ENCODE measurements at places on chromosomes 2 and 18. TPM values are rescaled to one million over a fixed set of nuclear protein-coding genes. Genes with fewer than 3 reads are reported as not detected.

- no peak for DNase-seq
These were observed 687.1 kb downstream of the DPP10 start for GRCh38 chr2:115129536-115129935.

GRCh38 chr18:62710417-62710816 is 4.9 kb upstream of the PHLPP1 start:
- no peak for DNase-seq

The CD28 gene
- polyA plus RNA-seq: 1.5 TPM

The SLC4A5 gene
- polyA plus RNA-seq: 1.5 TPM

The SPIRE1 gene
- 6.7 TPM for polyA plus RNA-seq

DNA sequence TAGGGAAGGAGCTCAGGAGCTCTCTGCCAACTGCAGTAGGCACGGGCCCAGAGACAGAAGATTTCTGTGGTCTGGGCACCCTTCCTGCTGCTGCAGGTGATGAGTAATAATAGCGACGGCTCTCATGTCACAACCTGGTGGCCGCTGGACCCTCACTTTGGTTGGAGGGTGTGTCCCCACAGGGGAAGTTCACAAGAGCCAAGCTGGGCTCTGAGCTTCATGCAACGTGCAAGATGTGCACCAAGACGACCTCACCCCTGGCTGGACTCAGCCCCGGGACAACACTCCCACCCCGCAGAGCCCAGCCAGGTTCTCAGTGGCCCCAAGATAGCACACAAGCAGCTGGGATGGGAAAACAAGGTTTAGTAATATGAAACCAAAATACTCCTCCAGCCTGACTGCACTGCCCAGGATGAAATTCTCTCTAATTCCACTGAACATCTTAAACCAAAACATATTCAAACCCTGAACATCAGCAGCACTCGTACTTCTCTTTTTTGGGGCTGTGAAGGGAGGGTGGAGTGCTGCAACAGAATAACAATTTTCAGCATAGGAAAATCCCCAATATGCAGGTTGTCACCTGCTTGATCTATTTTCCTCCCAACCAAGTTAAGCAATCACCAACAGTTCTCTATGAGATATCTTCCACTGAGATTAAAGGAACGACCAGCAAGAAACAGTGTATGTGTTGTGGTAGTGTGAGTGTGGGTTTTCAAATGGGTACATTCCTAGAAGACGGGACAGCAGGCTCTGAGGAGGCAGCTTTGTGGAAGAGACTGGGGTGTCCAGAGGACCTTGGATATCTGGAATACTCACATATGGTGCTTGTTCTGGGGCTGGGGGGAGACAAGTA is 26.5 kb downstream of the BCL2 start:
- DNase-seq: no peak

The CCDC148 gene
- polyA plus RNA-seq: 0.61 TPM

The ADCYAP1 gene
- 4.4 TPM for polyA plus RNA-seq

The PSME4 gene
- polyA plus RNA-seq: 26.6 TPM

GRCh38 chr2:234164493-234165413 is 114.3 kb downstream of the SPP2 start:
- no peak for DNase-seq

DNA sequence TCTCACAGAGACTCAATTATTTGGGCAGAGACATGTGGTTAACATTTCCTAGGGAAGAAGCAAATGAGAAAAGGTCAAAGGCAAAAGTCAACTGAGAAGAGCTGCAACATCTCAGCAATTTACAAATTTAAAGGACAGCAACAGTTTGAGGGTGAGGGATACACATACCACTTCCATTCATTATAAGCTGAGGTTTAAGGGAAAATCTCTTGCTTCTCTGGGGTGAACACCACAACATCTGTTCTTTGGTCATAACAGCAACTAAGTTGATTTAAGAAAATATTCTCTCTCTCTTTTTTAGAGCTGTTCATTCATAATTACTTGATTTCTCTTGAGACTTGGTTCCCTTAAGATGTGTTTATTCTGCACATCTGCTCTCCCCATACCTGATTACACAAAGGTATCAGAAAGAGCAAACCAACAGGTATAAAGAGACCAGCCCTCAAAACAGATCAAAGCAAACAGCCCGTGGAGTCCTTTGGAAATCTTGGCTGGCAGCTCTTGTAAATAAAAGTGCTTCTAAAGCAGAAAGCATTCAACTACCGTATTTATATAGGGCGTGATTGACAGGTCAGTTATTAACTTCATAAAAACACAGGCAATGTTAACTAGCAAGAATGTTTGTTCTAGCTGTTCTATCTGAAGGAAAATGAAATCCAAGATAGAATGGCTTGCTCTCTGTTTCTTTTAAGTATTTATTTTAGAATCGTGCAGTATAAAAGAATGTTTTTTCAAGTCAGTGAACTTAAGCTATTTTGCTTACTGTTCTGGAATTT is 132.8 kb downstream of the THADA start:
- peak; percentile 49 for DNase-seq

GRCh38 chr18:49968644-49969309 is 155.4 kb upstream of the ACAA2 start:
- DNase-seq: peak; percentile 7

DNA sequence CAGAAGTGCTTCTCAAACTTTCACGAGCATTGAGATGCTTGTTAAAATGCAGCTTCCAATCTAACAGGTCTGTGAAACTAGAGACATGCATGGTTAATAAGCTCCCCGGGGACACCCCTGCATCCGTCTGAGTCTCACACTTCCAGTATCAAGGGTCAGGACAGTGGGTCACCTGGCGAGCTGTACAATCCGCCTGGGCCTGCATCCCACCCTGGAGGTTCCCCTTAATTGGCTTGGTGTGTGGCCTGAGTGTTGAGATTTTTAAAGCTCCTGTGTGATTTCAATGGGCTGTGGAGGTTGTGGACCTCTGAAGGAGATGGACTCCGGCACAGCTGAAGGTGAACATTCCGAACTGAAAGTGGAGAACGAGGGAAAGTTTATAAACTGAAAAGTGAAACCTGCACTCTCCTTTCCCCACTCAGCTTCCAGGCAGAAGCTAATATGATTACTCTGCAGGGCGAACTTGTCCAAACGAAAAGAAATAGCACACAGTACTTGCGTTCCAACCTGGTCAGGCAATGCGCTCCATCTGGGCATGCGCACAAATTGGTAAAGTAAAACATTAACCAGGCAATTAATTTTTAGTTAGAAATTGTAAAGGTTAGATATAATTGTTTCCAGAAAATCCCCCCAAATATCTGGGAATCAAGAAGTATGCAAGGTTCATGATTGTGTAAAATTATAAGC is 191.7 kb upstream of the ALKAL2 start:
- peak; percentile 12 for DNase-seq

DNA sequence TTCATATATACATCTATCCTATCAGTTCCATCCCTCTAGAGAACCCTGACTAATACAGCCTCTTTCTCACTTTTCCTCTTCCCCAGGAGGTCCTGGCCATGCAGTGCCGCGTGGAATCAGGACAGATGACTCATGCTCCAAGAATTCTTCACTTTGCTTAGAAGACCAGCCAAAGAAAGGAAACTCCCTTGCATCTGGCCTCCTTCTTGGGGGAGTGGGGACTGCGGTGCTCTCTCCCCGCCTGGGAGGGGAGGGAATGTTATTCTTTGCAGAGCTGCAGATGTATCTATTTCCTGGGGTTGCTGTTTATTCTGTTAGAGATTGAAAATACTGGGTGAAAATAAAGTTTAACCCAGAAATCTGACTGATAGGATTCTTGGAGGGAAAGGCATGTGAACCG is 111.5 kb upstream of the SH3BP4 start:
- peak; percentile 65 for DNase-seq

The ARHGEF4 gene
- 5.4 TPM for polyA plus RNA-seq

The LTBP1 gene
- 22.9 TPM for polyA plus RNA-seq

The RBM44 gene
- polyA plus RNA-seq: 0.49 TPM

- DNase-seq: peak; percentile 9
These were observed 63.8 kb downstream of the HAUS1 start for GRCh38 chr18:46167971-46168370.

DNA sequence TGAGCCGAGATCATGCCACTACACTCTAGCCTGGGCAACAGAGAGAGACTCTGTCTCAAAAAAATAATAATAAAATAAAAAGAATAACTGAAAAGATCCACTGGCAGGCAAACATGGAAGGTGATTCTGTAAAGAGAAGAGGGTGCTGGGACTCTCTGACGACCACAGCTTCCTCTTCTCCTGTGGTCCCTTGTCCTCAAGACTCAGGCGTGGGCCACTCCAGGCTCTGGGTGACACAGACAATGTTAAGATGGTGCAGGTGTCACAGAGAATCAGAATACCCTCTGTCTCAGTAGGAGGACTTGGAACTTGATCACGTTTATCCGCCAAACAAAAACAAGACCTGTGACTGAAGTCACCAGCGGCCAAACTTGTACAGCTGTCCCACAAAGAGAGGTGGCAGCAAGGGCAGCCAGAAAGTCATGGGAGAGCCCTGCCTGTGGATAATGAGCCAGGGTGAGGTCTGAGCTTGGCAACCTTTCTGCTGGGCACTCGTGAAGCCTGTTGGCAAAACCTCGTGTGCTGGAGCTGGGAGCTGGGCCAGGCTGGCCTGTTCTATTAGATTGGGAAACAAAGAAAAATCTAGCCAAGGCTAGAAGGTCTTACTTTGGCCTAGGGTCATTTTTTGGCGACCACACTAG is 76.4 kb upstream of the ITGA6 start:
- DNase-seq: no peak

DNA sequence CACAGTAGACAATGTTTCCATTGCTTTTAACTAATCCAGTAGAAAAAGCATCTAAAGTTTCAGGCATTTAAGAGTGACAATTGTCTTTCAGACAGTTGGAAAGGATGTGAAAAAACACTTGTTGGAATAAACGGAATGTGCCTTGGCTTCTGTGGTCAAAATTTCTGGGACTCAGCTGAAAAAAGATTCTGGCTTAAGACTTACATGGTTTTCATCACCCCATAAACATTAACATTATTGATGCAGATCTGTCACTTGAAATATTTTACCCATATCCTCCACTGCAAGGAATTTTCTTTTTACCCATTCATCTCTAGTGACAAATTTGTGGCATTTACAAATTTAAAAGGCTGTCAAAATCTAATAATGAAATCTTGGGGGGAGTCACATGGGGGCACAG is 166.0 kb downstream of the SRBD1 start:
- no peak for DNase-seq

The WDR43 gene
- 34.7 TPM for polyA plus RNA-seq

The OR6B2 gene
- polyA plus RNA-seq: not detected

The ALPP gene
- polyA plus RNA-seq: 0.06 TPM

- DNase-seq: peak; percentile 27
These were observed 38.6 kb downstream of the ACOXL start for GRCh38 chr2:110770959-110771431.

DNA sequence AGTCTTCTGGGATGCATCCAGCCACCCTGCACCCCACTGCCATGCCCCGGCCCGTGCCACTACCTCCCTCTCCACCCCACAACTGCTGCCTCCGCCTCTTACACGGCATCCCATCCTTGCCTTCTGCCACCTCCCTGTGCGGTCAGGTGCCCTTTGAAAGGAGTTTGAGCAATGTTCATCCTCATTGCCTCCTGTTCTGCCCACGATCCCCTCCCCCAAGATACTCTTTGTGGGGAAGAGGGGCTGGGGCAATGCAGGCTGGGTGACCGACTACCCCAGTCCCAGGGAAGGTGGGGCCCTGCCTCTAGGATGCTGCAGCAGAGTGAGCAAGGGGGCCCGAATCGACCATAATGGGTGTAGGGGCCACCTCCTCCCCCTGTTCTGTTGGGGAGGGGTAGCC is 8.4 kb downstream of the MFSD2B start:
- DNase-seq: no peak

DNA sequence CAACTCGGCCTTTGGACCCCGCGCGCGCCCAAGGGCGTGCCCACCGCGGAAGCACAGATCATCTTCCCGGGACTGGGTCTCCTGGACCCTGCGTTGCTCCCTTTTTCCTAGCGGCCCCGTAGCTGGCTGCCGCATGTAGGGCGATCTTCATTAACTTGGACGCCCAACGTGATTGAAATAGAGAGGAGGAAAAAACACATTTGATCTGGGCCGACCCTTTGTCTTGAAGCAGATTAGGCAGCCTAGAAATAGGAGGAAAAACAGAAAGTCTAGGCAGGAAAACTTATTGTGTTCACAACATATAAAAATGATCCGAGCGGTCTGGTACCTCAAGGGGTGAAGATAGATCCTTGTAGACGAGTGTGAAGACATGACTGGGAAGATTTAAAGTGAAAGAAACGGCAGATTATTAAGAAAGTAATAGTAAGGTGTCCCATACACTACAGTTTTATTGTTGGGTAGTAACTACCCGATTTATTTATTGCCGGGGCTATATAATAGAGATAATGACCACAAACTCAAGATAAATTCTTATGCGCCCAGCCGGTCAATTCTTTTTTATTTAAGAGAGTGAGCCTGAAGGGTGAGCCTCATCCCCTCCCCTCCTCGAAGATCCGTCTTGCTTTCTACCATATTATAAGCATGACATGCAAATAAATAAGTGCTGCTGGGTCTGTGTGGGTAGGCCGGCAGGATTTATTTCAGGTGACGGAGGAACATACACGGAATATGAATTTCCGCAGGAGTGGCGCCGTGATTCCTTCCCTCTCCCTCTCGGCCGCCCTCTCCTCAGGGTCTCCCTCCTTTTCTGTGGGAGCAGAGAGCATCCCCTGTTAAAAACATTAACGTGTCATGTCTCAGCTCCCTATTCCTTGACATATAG is 147.4 kb downstream of the MEIS1 start:
- peak; percentile 13 for DNase-seq

- no peak for DNase-seq
These were observed 126.2 kb upstream of the EML6 start for GRCh38 chr2:54597153-54597848.

- DNase-seq: no peak
These were observed 5.4 kb upstream of the SALL3 start for GRCh38 chr18:78974115-78974761.

The TMSB10 gene
- 1,245 TPM for polyA plus RNA-seq

The IL1A gene
- 0.09 TPM for polyA plus RNA-seq

DNA sequence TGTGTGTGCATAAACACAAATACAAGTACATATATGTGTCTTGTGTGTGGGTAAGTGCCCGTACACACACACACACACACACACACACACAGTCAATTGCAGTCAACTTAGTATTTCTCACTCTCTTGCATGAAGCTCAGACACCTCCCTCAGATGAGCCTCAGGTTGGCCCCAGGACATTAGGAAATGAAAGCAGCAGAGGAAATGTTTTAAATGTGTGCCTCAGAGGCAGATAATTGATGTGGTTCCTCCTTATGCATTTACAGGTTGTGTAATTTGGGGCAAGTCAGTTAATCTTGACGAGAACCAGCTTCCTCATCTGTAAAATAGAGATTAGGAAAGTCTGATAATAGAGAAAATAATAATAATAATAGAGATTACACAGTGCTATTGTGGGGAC is 814.0 kb upstream of the ID2 start:
- DNase-seq: no peak

The NCK2 gene
- 58.9 TPM for polyA plus RNA-seq

The IL18R1 gene
- polyA plus RNA-seq: 6.9 TPM

DNA sequence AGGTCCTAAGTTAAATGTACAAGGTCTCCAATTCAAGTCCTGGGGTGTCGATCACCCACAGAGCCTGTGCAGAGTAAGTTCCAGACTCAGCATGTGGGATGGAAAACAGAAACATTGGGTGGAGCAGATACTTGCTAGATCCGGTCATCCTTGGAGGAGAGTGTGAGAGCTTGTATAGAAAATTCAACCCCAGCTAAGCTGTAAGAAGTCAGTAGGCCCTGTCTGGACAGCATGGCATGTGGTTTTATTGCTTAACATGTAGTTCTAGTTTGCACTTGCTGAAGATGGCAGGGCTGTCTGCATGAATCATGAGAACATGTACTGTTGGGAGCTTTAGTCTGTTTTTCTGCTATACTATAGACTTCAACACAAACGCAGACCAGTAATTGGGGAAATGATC is 189.6 kb upstream of the RMP24 start:
- DNase-seq: no peak

The SAP130 gene
- 26.9 TPM for polyA plus RNA-seq

The MC4R gene
- polyA plus RNA-seq: 0.27 TPM

The LIPG gene
- polyA plus RNA-seq: 32.9 TPM

The NAT8 gene
- polyA plus RNA-seq: 0.46 TPM
